Occipital lobe (tissue), 3 donors: ENCODE measurements at places on chromosomes 3 and 15. TPM values are rescaled to one million over a fixed set of nuclear protein-coding genes. Genes with fewer than 3 reads are reported as not detected.

Gene FAM107A
- 24.8 TPM for total RNA-seq

Gene RTP4
- not detected for total RNA-seq

Gene CHRNB4
- total RNA-seq, result 1.1 TPM

Gene CSPG5
- total RNA-seq, result 131 TPM

Gene PLSCR2
- total RNA-seq, result not detected

Gene LOXL1
- 3.4 TPM for total RNA-seq

Gene SLC24A5
- not detected for total RNA-seq

Gene CELF6
- 6.7 TPM for total RNA-seq

Gene ALS2CL
- total RNA-seq, result 3.9 TPM

Gene TTLL13
- total RNA-seq, result 0.31 TPM

Gene NR2E3
- total RNA-seq, result 0.16 TPM

Gene COPG1
- total RNA-seq, result 117 TPM

Gene GALNT15
- 2.0 TPM for total RNA-seq

Gene DNAH12
- 0.62 TPM for total RNA-seq

Gene STAB1
- 14.8 TPM for total RNA-seq

Gene GYG1
- 5.1 TPM for total RNA-seq

Gene KNG1
- total RNA-seq, result not detected

Gene PPP1R14D
- total RNA-seq, result not detected

Gene GOLGA6B
- total RNA-seq, result not detected

Gene SLC28A1
- not detected for total RNA-seq

Gene SAMMSON
- total RNA-seq, result 0.47 TPM

Gene HDDC3
- 11.7 TPM for total RNA-seq

Gene IMPG2
- 3.0 TPM for total RNA-seq

Gene HRG
- not detected for total RNA-seq

Gene CCDC33
- not detected for total RNA-seq

Gene GRK7
- not detected for total RNA-seq

Gene PCBP4
- total RNA-seq, result 42.7 TPM

Gene FOXL2NB
- 0.16 TPM for total RNA-seq

Gene GABRA5
- total RNA-seq, result 38.1 TPM

Gene EPHA3
- 349 TPM for total RNA-seq

Gene LYZL4
- total RNA-seq, result not detected

Gene ACVR2B
- 42.6 TPM for total RNA-seq

Gene TNNC1
- not detected for total RNA-seq

Gene DGKG
- total RNA-seq, result 3.0 TPM

Gene TRIM42
- total RNA-seq, result not detected

Gene TUSC2
- total RNA-seq, result 16.2 TPM

Gene TMEM45A
- total RNA-seq, result 3.0 TPM

Gene TRIM59
- total RNA-seq, result 14.3 TPM

Gene GOLGA8G
- total RNA-seq, result not detected
